ENCODE measurements at places on chromosomes 3 and 15.

GRCh38 chr3:126634803-126635202 lies 20.1 kb downstream of the TXNRD3 start:
- DNase-seq = no peak

DNA sequence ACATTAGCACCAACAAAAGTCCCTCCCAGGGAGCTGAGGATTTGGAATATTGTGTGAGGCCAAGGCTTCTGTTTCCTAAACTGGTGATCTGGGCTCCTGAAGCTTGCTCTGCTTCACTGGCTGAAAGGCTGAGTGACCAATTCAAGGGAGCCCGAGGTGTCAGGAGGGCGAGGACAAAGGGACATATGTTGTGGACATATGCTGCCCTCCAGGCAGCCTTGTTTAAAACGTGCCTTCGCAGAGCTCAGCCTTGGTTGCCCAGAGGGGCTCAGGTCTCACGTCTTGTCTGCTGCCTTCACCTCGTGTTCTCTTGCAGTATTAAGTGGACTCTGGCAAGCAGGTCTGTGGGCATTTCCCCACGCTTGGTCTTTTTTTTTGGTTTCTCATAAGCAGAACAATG lies 7.0 kb downstream of the SLCO3A1 start:
- no peak for DNase-seq

GRCh38 chr3:63964681-63965485 lies 52.7 kb upstream of the SCAANT1 start:
- DNase-seq = no peak

GRCh38 chr3:16373341-16373946 lies 108.4 kb downstream of the OXNAD1 start:
- DNase-seq = no peak

- DNase-seq = no peak
Measured at GRCh38 chr3:101824702-101825101, 24.6 kb upstream of the NFKBIZ start.

DNA sequence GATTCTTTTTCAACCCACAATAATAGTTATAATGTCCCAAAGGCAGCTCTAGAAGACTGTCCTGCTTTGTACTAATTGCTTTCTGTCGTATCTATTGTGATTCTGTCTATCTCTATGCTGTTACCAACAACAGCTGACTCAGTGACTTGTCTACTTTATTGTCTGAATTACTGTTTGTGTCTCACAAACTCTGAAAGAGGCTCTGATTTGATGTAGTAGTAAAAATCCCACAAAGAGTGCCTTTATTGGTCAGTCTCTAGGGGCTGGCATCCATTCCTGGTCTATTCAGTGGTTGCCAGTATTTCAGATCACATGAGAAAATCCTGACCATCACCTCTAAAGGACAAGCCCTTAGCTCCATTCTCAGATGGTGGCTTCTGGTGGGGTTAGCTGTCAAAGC lies 254.2 kb downstream of the NSUN3 start:
- DNase-seq = no peak

DNA sequence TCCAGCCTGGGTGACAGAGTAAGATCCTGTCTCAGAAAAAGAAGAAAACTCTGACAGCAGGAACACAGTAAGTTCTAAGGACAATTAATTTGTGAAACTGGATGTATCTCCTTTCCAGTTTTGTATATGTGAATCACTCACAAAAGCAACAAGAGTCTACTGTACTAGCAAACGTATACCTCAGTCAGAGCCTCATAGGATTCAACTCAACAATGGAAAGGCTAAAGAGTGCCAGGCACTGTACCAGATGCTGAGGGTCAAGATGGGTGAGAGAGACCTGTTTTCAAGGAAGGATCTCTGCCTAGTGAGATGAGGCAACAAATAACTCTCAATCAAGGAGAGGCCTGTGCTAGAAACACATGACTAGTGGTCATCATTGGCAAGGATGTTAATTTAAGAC lies 14.9 kb downstream of the TBL1XR1 start:
- DNase-seq = no peak

DNA sequence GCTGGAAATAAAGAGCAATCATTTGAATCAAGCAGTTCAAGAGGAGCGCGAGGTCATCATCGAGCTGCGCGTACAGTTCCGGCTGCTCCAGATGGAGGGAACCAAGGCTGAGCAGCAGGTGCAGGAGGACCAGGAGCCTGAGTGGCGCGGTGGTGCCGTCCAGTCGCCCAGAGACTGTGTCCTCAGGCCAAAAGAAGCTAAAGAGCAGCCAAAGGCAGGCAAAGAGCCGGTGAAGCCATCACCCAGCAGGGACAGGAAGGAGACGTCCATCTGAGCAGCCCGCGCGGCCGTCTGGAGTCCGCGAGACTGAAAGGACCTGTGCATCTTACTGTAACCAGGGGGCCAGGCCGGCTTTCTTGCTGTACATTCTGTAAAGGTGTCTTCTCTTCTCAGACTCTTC lies 277.2 kb upstream of the TTC14 start:
- no peak for DNase-seq

- DNase-seq = no peak
Measured at GRCh38 chr3:160486459-160486869, 36.9 kb upstream of the TRIM59 start.

- no peak for DNase-seq
Measured at GRCh38 chr15:86197770-86198169, 118.1 kb downstream of the AGBL1 start.

GRCh38 chr15:38687775-38688495 lies 123.3 kb upstream of the RASGRP1 start:
- DNase-seq = no peak

GRCh38 chr3:4827767-4828166 lies 151.5 kb upstream of the BHLHE40 start:
- DNase-seq = no peak
